ENCODE measurements at places on chromosomes 5 and 9. TPM values are rescaled to one million over a fixed set of nuclear protein-coding genes. Genes with fewer than 3 reads are reported as not detected.

DNA sequence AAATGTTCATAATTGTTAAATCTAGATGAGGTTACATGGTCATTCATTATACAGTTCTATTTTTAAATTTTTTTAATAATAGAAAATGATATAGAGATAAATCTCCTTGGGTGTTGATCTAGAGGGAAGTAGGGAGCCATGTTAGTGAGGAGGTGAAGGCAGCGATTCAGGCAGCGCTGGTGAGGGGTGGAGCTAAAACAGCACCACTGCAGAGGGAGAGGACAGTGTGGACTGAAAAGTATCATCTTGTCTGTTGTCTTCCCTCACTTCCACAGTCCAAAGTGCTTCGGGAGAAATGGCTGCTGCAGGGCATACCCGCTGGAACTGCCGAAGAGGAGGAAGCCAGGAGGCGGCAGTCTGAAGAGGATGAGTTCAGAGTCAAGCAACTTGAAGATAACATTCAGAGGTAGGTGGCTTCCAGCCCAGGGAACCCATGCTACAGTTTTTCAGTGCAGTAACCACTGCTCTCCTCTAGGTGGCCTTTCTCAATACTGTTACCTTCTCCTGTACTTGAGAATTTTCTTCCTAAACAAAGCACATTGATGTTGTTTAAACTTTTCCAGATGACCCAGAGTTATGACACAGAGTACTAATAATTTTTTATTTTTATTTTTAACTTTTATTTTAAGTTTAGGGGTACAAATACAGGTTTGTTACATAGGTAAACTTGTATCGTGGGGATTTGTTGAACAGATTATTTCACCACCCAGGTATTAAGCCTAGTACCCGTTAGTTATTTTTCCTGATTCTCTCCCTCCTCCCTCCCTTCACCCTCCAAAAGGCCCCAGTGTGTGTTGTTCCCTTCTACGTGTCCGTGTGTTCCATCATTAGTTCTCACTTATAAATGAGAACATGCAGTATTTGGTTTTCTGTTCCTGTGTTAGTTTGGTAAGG lies 100.5 kb downstream of the PALM2AKAP2 start:
- peak; percentile 20 for DNase-seq
- peaks cover 5% of the 10 kb centered on the region for H3K27me3 ChIP-seq
- no peak overlapping the region for H3K27ac ChIP-seq
- peak overlapping the region; percentile 41 for H3K4me3 ChIP-seq

- DNase-seq: no peak
- H3K4me3 ChIP-seq: no peak overlapping the region
- H3K4me1 ChIP-seq: peaks cover 17% of the 10 kb centered on the region
Measured at GRCh38 chr9:123835821-123836220, 94.1 kb downstream of the DENND1A start.

DNA sequence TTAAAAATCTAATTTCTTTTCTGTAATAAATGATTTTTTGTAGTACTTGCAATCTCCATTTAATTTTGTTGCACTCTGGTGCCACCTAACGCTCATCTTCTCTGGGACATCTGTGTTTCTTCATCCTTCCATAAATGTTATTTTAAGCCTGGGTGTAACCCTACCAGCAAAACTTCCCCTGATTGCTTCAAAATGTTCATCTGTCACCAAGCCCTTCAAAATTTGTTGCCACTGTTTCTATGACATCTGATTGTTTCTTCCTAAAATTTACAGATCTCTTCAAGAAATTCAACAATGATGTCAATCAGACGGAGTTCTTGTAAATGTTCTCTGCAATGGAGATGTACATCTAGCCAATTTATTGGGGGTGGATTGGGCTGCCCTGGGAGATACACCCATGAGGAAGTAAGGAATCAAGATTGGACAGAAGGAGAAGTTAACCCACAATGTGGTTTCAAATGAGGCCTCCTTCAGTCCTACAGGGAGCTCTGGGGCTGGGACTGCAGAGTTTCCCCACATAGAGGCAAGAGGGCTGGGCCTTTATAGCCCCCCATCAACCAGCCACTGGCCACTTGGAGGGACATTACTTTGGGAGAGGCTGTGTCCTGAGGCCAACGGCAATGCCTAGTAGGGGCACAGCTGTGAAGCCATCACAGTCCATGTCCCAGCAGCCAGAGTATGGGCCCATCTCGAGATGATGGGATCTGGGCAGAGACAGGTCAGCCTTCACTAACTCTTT lies 23.3 kb downstream of the MCTP1 start:
- H3K4me1 ChIP-seq: no peaks in the 10 kb centered on the region
- DNase-seq: no peak
- H3K27me3 ChIP-seq: no peaks in the 10 kb centered on the region
- no peak overlapping the region for H3K27ac ChIP-seq

- no peak overlapping the region for H3K27ac ChIP-seq
- H3K4me1 ChIP-seq: no peaks in the 10 kb centered on the region
- H3K36me3 ChIP-seq: no peaks in the 10 kb centered on the region
Measured at GRCh38 chr9:127182901-127183746, 60.7 kb upstream of the ANGPTL2 start.

DNA sequence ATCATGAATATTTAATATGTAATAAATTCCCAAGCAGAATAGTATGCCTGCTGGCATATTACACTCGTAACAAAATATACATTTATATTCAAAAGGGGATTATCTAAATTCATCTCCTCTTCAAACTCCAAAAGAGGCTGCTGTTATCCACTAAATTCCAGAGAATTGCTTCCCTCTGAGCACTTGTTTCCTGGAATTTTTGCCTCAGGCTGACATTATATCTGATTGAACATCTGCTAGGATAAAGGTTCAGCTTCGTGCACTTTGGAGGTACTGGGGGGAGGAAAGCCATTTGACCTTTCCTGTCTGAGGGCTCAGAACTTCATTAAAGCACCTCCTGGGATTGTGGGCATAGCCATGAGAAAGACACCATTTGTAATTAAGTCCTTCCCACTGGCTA lies 4.3 kb upstream of the HAPLN1 start:
- H3K27ac ChIP-seq: no peak overlapping the region
- H3K36me3 ChIP-seq: no peaks in the 10 kb centered on the region
- no peak for DNase-seq

DNA sequence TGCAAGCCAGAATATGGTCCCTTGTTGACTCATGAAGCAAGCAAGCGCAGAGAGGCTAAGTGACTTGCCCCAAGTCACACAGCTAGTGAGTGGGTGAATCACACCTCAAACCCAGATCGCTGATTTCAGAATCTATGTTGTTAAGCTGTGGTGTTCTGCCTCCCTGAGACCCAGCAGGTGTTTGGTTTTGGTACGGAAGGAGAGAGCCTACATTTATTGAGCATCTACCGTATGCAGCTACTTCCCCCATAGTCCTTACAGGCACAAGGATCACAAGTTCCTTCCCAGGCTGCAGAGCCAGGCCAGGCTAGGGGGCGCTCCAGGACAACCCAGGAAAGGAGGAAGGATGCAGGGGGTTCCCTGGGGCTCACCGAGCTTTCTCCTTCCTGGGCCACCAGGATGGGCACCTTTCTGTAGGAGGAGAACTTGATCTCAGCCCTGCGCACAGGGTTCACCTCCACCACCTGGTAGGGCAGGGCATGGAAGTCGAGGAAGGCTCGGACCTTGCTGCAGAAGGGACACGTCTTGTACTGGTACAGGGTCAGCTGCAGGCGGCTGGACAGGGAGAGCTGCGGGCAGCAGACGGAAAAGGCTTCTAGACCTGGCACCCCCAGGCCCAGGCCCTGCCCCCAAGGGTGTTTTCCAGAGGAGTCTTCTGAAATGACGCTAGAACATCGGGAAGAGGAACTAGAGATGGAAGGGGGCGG lies 2.5 kb downstream of the PTGES2 start:
- H3K27me3 ChIP-seq: no peaks in the 10 kb centered on the region
- H3K4me3 ChIP-seq: peak overlapping the region; percentile 30
- no peak for DNase-seq

DNA sequence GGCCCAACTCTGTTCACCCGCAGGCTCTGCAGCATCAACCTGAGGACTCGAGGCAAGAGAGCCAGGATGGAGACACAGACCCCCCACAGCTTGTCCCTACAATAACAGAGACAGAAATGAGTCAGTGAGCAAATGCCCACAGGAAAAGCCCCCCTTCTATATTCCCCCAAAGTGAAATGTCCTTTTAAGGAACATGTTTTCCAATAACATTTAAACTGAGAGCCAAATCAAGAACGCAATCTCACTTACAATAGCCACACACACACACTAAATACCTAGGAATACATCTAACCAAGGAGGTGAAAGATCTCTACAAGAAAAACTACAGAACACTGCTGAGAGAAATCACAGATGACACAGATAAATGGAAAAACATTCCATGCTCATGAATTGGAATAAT lies 49.0 kb downstream of the TEX10 start:
- no peak for DNase-seq
- no peaks in the 10 kb centered on the region for H3K27me3 ChIP-seq
- no peak overlapping the region for H3K27ac ChIP-seq
- H3K4me1 ChIP-seq: no peaks in the 10 kb centered on the region
- no peak overlapping the region for H3K4me3 ChIP-seq

- no peaks in the 10 kb centered on the region for H3K4me1 ChIP-seq
- H3K36me3 ChIP-seq: no peaks in the 10 kb centered on the region
- no peak overlapping the region for H3K4me3 ChIP-seq
Measured at GRCh38 chr5:162372256-162372655, 304.7 kb downstream of the GABRG2 start.

HAVCR1 gene
- 1.2 TPM for total RNA-seq

DNA sequence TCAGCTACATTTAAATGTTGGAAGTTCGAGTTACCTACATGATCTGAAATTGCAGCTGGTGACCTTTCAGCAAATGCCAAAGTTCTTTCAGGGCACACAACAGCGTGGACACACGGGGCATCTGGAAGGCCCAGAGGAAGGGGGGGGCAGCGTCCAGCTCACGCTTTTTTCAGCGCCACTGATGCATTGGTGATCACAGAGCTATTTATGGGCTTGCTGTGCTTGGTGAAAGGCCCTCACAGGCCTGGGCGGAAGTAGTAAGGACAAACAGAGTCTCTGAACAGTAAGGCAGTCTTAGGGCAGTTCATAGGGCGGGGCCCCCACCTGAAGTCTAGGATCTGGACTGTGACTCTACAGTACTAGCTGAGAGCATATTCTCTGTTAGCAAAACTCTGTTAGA lies 6.6 kb upstream of the FBP2 start:
- H3K27ac ChIP-seq: no peak overlapping the region
- no peak for DNase-seq
- peaks cover 11% of the 10 kb centered on the region for H3K27me3 ChIP-seq
- H3K4me3 ChIP-seq: no peak overlapping the region

CREB3 gene
- total RNA-seq: 34.3 TPM
